ENCODE measurements at places on chromosomes 11 and 22.

DNA sequence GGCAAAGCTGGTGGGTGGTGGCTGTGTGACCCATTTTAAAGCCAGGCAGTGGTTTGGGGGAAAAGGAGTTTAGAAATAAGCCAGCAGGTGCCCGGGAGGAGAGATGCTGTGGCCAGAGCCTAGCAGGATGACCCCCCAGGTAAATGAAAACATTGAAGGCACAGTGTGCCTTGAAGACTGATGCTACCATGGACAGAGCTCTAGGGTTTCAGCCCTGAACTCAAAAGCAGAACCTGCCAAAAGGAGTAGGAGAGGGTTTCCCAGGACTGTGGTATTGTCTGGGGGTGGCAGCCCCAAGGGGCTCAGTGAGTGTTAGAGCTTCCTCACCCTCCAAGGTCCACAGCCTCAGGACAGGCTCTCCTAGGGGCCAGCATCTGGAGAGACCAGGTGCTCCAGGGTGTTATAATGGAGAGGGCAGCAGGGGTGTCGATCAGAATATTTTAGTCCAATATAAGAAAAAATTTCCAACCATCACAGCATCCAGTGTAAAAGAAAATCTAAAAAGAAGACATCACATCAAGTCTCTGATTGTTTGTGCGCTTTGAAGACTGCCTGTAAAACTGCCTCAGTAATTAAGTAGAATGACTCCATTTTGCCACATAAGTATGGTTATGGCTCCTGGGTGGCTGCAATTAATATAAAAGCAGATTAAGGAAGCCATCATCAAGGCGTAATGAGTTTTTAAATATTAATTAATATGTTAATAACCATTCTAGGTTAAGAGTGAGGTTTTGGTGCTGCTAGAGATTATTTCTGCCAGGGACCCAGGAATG, 88.6 kb upstream of the LMO1 start:
- DNase-seq, result no peak

- no peak for DNase-seq
Measured at GRCh38 chr11:31797190-31798056, 13.7 kb downstream of the PAX6 start.

- DNase-seq, result no peak
Measured at GRCh38 chr11:2677127-2677526, 22.7 kb downstream of the KCNQ1OT1 start.

GRCh38 chr11:64092111-64092760, 56.5 kb downstream of the FLRT1 start:
- no peak for DNase-seq

DNA sequence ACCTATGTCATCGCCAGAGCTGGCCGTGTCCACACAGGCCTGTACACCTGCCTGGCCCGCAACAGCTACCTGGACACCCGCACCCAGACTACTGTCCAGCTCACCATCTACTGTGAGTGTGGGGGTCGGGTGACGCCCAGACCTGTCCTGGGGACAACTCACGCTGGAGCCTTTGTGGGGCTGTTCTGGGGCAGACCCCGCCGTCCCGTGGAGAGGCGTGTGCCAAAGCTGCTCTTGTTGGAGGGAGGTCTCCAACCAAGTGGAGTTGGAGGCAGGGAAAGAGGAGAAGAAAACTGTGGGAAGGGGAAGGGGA, 4.3 kb downstream of the VSIG10L2 start:
- DNase-seq, result no peak

GRCh38 chr11:34986883-34987520, 70.6 kb downstream of the PDHX start:
- no peak for DNase-seq

GRCh38 chr22:42360348-42360747, 71.9 kb downstream of the NFAM1 start:
- no peak for DNase-seq

DNA sequence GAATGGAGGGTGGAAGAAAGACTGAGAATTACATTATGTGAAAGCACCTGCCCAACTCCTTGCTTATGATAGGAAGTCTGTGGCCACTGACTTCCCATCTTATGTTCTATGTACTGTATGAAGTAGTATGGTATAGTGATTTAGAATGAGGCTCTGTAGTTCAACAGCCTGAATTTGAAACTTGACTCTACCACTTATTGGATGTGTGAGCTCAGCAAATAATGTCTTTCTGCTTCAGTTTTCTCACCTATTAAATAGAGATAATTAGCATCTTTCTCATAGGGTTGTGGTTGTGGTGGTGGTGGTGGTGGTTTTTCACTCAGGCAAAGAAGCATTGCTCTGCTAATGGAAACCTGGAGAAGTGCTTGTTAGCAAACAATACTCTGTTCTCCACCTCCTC, 121.6 kb downstream of the PAX6 start:
- DNase-seq, result no peak

- no peak for DNase-seq
Measured at GRCh38 chr11:67044496-67044895, 12.2 kb upstream of the RHOD start.

DNA sequence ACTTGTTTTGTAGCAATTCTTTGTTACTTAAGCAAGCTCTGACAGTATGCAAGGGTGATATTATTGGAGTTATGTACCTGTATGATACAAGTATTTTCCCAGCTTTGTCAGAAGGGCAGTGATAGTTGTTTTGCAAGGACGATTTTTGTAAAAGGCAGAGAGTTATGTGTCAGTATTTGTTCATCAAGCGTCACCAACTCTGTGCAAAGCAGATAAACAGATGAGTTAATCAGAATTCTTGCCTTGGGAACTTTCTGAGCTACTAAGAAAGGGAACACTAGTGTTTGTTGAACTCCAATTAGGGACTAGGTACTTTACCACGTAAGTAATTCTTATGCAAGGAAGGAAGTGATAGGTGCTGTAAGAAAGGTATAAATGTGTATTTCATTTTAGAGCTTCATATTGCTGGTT, 1.4 kb downstream of the USP47 start:
- peak; percentile 35 for DNase-seq

GRCh38 chr11:55357560-55358184, 10.1 kb upstream of the OR4A15 start:
- DNase-seq, result no peak

- DNase-seq, result no peak
Measured at GRCh38 chr11:34632105-34632791, 11.4 kb downstream of the EHF start.

GRCh38 chr11:76284161-76284560, 77.9 kb upstream of the WNT11 start:
- no peak for DNase-seq

- peak; percentile 78 for DNase-seq
Measured at GRCh38 chr11:65366340-65366773, 11.8 kb downstream of the TIGD3 start.

GRCh38 chr11:76682684-76683083, 12.1 kb upstream of the LRRC32 start:
- no peak for DNase-seq

- DNase-seq, result no peak
Measured at GRCh38 chr11:104734998-104735397, 163.3 kb downstream of the CASP12 start.

DNA sequence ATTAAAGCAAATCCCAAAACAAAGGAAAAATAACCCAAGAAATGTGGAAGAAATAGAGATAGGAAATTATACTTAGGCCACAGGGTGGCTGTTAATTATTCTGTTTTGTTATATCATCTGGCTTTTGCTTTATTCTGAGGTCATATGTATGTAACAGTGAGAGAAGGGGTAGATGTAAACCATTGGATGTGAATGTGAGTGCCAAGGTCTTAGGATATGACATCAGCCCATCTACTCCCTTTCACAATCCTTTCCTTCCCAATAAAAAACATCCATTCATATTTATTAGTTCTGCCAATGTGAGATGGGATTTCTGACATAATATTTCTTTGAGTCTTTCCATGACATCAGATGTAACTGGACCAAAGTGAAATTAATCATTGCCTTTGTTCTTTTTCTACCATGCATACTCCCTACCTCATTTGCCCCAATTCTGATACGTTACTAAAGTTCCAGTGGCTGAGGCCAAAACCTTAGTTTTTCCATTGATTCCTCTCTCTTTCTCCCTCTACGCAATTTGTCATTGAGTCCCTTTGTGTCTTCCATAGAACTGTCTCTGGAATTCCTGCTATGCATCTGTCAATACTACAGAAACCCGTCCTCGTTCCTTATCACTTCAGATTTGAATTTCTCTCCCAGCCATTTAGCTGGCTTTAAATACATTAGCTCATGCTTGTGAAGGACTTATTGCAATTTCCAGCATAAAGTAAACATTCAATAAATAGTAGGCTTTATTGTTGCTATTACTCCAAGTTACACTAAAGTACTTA, 170.3 kb downstream of the ARHGAP42 start:
- no peak for DNase-seq

DNA sequence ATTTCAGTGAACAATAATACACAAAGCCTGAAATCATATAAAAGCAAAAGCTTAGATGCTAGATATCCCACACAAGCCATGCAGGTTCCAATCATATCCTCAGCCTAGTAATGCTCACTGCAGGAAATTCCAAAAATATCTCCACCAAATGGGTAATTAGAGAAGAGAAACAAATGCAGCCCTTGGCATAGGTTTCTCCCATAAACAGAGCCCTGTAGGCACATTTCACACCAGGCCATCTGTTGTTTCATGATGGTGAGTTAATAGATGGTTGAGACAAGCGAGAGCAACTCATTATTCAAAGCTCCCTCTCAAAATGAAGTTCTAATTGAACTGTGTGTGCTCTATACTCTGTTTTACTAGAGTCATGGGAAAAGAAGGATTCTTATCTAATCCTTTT, 154.6 kb upstream of the TRPC6 start:
- DNase-seq, result no peak

GRCh38 chr11:32079553-32079952, 11.3 kb upstream of the RCN1 start:
- no peak for DNase-seq

DNA sequence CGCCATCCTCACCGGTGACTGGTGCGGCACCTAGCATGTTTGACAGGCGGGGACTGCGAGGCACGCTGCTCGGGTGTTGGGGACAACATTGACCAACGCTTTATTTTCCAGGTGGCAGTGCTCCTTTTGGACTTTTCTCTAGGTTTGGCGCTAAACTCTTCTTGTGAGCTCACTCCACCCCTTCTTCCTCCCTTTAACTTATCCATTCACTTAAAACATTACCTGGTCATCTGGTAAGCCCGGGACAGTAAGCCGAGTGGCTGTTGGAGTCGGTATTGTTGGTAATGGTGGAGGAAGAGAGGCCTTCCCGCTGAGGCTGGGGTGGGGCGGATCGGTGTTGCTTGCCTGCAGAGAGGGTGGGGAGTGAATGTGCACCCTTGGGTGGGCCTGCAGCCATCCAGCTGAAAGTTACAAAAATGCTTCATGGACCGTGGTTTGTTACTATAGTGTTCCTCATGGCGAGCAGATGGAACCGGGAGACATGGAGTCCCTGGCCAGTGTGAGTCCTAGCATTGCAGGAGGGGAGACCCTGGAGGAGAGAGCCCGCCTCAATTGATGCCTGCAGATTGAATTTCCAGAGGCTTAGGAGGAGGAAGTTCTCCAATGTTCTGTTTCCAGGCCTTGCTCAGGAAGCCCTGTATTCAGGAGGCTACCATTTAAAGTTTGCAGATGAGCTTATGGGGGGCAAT, 1.1 kb downstream of the NEAT1 start:
- DNase-seq, result no peak

- no peak for DNase-seq
Measured at GRCh38 chr22:50367778-50368500, 24.8 kb downstream of the PPP6R2 start.

DNA sequence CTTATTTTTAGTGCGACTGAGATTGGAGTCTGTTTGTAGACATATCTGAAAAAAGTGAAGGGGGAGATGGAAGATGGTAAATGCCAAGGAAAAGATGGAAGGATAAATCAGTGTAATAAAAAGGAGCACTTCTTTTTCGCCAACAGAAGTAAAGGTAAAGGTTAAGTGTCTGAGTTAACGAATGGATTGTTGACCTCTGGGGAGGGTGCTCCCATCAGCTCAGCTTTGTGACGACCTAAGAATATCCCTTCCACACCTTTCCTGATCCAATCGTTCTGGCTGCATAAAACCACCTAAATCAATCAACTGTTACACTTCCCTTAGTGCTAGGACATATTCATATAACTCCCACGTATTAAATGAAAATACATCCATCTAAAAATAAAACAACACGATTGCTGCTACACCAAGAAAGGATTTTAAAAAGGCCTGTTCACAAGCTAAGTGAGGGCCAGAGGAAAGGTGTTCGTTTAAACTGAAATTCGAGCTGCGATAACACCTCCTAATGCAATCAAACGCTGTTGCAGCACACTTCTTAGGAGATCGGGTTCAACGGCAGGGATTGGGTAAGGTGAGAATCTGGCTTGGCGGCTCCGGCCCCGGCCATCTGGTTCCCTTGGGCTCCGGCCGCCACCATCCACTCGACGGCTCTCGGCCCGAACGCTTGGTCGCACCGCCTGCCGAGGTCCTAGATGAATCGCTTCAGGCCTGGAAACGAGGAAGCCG, 658 bp downstream of the C11orf71 start:
- DNase-seq, result no peak

DNA sequence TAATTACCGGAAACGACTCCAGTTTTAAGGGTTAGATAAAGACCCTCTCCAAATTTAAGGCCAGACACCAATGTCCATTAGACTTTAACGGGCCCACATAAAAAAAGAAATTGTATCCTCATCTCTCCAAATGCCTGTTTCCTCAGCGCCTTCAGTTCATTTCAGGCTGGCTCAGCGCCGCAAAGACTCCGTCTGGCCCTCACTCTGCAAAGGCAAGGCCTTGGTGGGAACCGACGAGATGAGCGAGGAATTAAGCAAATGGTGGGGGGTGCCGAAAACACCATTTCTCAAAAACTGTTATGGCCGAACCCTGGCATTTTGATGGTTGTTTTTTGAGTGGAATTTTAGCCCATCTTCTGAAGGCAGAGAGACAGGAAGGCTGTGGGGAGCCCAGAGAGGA, 15.7 kb downstream of the MN1 start:
- no peak for DNase-seq

DNA sequence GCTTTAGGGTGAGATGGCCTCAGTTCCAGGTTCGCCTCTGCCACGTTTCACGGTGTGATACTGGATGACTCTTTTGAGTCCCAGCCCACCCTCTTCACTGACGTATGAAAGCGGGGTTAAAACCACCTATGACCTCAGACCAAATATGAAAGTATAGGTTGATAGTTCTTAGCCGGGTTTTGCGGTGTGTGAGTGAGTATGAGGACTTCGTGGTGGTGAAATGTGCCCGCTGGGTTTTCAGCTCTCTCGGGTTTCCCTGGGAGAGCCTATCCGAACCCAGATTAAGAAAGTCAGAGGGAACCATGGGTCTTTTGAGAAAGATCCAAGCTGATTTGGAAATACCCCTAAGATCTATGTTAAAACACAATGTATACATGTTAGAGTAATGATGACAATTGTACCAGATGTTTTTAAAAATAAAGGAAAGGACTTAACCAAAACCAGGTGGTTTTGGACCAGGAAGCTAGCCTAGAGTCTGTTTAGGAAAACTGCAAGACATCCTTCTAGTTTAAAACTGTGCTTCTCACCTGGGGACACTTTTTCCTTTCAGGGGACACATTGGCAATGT, 25.8 kb upstream of the ST3GAL4 start:
- no peak for DNase-seq

GRCh38 chr22:46561435-46561905, 24.1 kb upstream of the CELSR1 start:
- DNase-seq, result no peak

All from RPMI7951 (cell line).